GM12878 (cell line): ENCODE measurements at places on chromosomes 3 and 15. TPM values are rescaled to one million over a fixed set of nuclear protein-coding genes. Genes with fewer than 3 reads are reported as not detected.

DET1 gene
- total RNA-seq, result 0.82 and 2.1 TPM in 2 replicates

FSIP1 gene
- 0.36 and 0.43 TPM in 2 replicates for total RNA-seq

STAB1 gene
- 0.35 and 0.46 TPM in 2 replicates for total RNA-seq

MAGI1 gene
- total RNA-seq, result 0.40 and 0.49 TPM in 2 replicates

DNA sequence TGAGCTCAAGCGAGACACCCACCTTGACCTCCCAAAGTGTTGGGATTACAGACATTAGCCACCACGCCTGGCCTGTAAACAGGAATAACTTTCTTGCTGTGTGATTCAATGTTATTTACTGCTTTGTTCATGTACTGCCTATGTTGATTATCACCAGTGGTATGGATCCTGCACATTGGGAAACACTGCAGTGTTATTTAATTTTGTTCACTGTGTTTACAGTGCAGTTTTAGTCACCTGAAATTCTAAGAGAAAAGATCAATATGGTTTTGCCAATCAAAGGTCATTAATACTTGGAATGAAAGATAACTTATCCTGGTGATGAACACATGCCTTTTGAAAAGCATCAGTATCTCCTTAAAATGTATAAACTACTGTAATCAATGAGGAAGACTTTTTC lies 8.6 kb upstream of the GABPB1 start:
- DNase-seq, result no peak

DNA sequence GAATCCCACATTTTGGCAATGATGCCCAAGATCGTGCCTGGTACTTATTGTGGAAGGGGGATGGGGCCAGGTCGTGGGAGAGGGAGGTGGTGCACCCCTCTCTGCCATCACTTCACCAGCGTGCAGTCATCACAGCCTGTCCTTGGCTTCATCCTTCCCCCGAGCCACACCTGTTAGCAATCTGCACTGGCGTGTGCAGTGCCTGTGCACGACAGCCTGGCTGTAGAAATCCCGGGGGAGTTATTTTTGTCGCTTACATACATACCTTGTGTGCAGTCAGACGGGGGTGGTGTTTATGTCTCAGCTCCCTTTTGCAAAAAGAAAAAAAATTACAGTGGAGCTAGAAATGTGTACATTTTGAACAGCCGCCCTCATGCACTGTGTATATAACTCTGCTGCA lies 216.0 kb downstream of the TLE3 start:
- DNase-seq, result peak; percentile 27

- no peak for DNase-seq
Observed at GRCh38 chr3:134824791-134825190, 29.7 kb downstream of the EPHB1 start.

GRCh38 chr3:146334151-146334550 lies 83.2 kb upstream of the PLSCR4 start:
- no peak for DNase-seq

- DNase-seq, result no peak
Observed at GRCh38 chr15:88124199-88124598, 132.3 kb downstream of the NTRK3 start.

P2RY1 gene
- total RNA-seq, result 3.1 and 3.3 TPM in 2 replicates

- no peak for DNase-seq
Observed at GRCh38 chr15:45163508-45163856, 24.3 kb downstream of the SHF start.

- DNase-seq, result no peak
Observed at GRCh38 chr15:74141591-74141990, 11.2 kb downstream of the ISLR2 start.

LZTFL1 gene
- 11.3 and 13.0 TPM in 2 replicates for total RNA-seq

GRCh38 chr15:75674366-75674765 lies 26.7 kb downstream of the SNX33 start:
- no peak for DNase-seq

ATXN7 gene
- total RNA-seq, result 16.7 and 24.6 TPM in 2 replicates

MANF gene
- 79.7 and 81.5 TPM in 2 replicates for total RNA-seq

MTMR10 gene
- 12.5 and 13.6 TPM in 2 replicates for total RNA-seq

XCR1 gene
- total RNA-seq, result 0.13 and 0.26 TPM in 2 replicates

DNA sequence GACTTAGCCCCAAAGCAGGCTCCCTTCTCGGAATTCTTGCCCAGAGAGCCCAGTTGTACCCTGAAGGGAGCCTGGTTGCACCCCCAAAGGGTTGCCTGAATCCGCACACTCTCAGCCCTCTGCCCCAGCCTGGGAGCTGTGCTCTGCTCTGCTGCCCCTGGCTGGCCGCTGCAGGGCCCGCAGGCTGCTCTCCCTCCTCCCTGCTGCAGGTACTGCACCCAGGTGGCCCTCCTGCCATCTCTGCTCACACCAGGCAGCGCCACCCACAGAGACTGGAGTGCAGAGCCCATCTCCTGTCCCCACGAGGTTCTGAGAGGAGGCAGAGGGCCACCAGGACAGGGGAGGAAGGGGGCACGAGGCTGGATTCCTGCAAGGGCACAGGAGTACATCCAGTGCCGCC lies 134.2 kb upstream of the NSMCE3 start:
- no peak for DNase-seq

DNA sequence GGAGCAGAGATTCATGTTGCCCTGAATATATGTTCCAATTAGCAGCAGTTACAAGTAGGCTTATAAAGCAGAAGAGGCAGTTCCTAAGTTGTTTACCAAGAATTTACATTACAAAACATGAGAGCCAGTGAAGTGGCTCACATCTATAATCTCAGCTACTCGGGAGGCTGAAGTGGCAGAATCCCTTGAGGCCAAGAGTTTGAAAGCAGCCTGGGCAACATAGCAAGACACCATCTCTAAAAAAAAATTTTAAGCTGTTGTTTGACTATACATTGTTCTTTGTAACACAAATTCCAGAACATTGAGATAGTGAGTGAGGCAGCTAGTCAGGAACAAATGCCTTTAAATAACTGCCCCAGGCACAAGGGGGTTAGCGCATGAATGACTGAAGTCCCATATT lies 10.3 kb upstream of the ZMAT3 start:
- DNase-seq, result no peak

PIK3CB gene
- total RNA-seq, result 13.5 and 18.4 TPM in 2 replicates

COLQ gene
- 0.72 and 0.96 TPM in 2 replicates for total RNA-seq

DNA sequence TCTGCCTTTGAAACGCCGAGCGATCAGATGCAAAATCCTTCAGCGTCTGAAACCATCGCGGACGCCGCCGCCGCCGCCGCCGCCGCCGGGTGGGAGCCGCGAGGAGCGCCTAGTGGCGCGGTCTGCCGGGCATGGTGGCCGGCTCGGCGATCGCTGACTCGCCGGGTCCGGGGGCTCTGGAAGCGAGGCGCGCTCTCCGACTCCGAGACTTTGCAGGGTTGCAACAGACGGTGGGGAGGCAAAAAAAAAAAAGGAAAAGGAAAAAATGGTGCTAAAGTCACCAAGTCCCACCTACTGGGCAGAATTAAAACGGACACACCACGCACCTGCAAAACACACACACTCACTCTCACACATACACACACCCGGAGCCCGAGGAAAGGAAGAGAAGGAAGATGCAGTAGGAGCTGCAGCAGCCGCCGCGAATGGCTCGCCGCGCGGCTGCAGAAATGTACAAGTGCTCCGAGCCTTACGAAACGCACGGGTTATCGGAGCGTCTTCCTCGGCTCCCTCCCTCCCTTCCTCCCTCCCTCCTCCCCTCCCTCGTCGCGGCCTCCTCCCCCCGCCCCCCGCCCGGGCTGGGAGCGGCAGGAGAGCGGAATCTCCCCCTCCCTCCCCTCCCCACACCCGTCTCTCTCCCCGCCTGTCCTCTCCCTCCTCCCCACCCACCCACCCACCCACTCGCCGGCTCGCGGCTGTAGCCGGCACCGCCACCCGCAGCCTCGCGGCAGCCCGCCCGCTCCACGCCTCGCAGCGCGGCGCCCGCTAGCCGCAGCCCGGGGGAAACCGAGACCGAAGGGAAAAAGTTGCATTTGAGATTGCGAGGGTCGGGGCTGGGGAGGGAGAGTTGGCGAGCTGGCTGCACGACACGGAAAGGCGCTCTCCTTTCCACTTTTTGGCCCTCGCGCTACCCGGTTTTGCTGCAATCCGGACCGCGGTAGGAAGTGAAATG lies at the start of gene NTRK3:
Gene NTRK3 (minus strand): TSS at position 461 of the 952 bp plus-strand sequence. CDS start 586 bp downstream, outside the sequence.
- DNase-seq, result no peak

DNA sequence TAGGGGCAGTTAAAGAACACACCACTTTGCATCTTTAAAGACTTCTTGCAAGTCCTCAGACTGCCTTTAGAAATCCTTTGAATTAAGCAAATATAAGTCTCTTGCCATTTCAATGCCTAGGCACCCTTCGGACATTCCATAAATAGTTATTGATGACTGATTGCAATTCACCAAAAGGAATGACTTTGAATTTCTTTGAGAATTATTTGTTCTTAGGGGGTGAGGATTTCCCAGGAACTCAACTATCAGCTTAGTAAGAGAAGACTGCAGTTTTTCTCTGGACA lies 495 bp upstream of the MYEF2 start:
- no peak for DNase-seq

- DNase-seq, result no peak
Observed at GRCh38 chr3:63043631-63044030, 168.4 kb upstream of the CADPS start.

DNA sequence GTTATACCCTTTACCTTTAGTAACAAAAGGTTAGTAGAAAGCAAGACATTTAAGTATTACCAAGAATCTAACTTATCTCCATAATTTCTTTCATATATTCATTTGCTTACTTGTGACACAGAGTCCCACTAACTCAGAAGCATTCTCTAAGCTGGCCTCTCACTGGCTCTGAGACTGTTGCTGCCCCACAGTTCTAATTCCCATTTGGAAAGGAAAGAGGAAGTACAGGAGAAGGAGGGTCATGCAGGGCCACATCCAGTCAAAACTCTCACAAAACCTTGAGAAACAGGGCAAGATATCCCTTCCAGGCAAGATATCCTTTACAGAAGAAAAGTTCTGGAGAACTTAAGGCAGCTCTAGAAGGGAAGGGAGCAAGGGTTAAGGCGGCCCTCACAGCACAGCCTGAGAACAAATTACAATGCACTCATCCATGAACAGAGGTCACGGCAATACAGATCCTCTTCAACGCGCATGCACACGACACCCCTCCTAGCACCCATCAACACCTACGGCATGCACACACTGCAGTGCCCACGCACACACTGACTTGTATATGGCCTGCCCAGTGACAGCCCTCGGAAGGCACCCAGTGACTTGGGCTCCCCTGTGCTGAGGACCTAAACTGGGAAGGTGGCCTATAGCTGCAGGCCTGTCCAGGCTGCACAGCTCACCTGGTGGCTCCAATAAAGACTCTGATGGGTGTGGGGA lies 13.0 kb upstream of the MYO5C start:
- DNase-seq, result no peak

- DNase-seq, result no peak
Observed at GRCh38 chr15:76799760-76800159, 105.4 kb downstream of the SCAPER start.

- DNase-seq, result no peak
Observed at GRCh38 chr15:40064231-40064894, 25.4 kb upstream of the SRP14 start.

- no peak for DNase-seq
Observed at GRCh38 chr3:23019596-23020300, 183.4 kb upstream of the UBE2E2 start.

DNA sequence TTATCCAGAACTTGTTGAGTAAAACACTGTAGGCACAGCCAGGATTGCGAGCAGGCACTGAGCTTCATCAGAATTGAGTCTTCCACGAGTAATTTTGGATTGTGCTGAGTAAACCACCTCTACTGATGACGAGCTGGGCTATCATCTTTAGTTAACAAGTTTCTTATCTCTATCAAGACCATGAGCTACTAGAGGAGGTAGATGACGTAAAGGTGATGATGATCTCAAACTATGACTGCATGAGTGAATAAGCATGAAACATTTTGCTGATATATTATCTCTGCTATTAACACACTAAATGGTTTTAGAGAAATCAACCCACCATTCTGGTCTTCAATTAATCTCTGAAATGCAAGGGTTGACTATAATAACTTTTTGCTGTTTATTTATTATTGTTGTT lies 506.0 kb downstream of the GBE1 start:
- no peak for DNase-seq

- DNase-seq, result no peak
Observed at GRCh38 chr15:39898317-39898716, 21.7 kb downstream of the GPR176 start.

DNA sequence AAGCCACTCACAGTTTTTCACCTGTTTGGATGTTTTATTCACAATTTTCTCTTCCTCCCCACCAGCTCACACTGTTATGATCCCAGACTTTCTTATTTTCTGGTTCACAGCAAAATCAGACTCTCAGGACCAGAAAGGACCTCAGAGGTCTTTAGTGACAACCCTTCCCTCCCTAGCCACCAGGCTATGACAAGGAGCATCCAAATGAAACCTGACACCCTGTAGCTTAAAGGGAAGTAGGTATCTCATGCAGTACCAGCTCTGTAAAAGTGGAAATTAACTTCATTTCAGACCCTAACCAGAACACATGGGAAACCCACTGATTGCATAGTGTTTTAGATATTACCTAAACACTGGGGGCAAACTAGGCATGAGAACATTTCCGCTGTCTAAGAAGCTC lies 45.3 kb downstream of the ATP13A5 start:
- no peak for DNase-seq

FOXL2NB gene
- 0.05 TPM in 1 of 2 replicates, not detected in the other for total RNA-seq

DNA sequence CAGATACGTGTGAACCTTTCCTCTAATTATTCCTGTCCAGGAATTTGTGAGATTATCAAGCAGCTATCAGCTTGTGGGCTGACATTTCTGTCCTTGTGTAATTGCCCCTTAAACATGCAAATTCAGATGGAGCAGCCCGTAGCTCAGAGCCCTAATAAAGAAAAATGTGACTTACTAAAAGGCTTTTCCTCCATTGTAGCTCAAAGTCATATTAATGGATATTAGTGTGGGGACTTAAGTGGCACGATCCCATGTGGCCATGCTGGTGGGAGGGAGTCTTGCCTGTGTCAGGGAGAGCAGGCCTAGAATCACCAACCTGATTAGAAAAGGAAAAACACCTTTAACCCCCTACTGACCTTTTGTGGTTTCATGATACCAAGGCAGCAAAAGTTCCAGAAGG lies 399.2 kb downstream of the LRTM1 start:
- DNase-seq, result no peak

DNA sequence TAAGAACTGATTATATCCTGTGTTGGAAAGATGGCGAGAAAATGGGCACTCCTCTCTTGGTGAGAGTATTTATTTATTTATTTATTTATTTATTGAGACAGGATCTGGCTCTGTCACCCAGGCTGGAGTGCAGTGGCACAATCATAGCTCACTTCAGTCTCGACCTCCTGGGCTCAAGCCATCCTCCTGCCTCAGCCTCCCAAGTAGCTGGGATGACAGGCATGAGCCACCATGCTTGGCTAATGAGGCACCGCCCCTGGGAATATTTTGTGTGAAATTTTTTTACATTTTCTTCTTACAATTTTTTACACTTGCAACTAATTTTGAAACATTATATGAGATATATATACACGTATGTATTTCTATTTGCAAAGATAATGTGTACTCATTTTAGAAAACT lies 150.5 kb upstream of the PRR20G start:
- no peak for DNase-seq

DNA sequence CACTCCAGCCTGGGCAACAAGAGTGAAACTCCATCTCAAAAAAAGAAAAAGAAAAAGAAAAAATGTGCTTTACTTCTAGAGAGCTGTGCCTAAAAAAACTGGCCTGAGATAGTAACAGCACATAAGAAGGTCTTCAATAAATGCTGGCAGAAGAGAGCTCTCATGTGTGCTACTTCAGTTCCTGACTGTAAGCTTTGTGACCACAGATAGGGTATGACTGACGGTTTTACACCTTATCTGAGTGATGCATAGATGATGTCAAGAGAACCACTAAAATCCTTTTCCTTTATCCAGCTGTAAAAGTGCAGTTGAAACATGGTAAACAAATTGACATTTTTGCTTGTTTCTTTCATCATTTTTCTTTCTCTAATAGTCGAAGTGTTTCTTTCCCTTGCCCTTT lies 127.9 kb downstream of the C3orf70 start:
- DNase-seq, result no peak

SCAANT1 gene
- 1.5 and 1.7 TPM in 2 replicates for total RNA-seq
